ENCODE measurements at places on chromosomes 5 and 9.

DNA sequence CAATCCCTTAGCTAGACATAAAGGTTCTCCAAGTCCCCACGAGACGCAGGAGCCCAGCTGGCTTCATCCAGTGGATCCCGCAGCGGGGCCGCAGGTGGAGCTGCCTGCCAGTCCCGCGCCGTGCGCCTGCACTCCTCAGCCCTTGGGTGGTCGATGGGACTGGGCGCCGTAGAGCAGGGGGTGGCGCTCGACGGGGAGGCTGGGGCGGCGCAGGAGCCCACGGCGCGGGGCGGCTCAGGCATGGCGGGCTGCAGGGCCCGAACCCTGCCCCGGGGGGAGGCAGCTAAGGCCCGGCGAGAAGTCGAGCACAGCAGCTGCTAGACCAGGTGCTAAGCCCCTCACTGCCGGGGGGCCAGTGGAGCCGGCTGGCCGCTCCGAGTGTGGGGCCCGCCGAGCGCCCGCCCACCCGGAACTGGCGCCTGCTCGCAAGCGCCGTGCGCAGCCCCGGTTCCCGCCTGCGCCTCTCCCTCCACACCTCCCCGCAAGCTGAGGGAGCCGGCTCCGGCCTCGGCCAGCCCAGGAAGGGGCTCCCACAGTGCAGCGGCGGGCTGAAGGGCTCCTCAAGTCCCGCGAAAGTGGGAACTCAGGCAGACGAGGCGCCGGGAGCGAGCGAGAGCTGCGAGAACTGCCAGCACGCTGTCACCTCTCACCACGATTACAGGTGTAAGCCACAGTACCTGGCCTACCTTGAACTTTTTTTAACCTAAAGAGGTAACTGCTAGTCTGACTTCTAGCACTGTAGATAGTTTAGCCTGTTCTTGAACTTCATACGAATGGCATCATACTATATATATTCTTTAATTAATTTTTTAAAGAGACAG is 35.5 kb downstream of the PTGS1 start:
- DNase-seq, result no peak

GRCh38 chr5:179852993-179853547 is 5.5 kb downstream of the MRNIP start:
- DNase-seq, result no peak

DNA sequence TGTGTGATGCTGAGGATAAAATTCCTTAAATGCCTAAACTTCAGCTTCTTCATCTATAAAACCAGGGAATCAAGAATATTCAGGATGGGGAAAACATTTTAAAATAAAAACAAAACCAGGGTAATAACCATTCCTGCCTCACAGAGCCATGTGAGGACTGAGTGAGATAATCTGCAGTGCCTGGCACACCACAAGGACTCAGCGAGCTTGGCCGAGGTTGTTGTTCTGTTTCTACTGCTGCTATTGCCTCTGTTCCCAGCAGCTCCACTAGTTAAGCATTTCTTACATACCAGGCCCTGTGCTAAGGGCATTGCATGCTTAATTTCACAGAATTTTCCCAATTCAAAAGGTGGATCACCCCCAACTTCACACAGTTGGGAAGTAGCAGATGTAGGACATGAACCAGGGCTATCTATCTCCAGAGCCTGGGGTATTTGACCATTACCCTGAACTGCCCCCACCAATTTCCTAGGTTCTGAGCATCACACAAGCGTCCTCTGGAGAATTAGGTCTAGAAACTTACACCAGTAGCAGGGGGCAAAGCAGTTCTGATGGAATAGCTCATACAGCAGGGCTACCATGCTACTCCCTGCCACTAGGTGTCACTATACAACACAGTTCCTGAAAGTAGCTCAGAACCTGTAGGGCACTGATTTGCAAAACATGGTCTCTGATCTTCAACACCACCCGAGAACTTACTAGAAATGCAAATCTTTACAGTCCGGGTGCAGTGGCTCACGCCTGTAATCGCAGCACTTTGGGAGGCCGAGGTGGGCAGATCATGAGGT is 74.3 kb downstream of the LRSAM1 start:
- DNase-seq, result no peak

GRCh38 chr5:43609752-43610151 is 6.8 kb downstream of the NNT start:
- DNase-seq, result peak; percentile 38

DNA sequence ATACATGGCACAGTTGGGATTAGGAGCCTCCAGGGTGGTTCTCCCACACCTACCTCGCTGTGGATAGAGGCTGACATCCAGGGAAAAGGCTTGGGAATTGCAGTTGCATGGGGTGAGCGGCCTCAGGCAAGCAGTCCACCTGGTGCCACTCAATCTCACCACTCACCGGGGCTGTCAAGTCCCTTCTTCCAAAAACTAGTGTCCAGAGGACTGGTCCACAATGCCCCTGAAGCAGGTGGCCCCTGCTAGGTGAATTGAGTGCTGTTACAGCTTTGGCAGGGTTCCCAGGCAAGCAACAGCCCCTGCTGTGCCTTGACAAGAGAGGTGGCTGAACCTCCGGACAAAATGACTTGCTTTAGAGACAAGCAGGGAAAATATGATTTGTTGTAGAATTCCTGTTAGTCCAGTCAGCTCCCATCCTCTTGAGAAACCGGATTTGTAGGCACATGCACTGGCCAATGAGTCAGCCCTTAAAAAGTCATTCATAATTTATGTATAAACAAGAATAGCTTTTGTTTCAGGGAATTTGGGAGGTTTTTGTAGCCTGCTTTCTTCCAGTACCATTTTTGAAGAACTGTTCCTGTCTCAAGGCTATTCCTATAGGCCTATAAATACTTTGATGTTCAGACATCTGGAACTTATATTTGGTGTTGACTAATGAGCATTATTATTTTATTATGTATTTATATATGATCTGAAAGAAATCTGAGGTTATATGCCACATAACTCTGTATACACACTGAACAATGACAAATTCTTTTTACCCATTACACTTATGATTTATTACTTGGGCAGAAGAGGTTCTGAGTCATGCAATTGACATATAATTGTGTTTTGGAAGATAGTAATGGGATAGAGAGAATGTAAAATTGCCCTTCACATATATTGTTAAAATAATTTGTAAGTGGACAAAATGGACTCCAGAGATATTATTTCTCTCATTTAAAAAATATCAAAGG is 411.1 kb downstream of the ACTL7B start:
- DNase-seq, result no peak

DNA sequence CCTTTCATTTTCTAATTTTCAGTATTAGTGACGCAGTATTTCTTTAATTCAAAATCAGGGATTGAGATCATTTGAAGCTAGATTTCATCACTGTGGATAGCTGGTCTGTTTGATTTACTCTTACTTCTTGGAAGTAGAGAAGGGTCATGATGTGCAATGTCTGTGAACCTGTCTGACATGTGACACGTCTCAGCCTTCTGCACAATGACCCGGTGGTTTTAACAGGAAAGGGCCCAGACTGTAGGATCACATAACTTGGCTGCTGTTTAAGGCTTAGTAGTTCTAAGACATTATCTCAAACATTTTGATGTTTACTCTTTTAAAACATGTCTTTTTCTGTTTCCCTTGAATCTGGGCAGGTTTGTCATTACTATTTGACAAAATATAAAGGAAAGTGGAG is 823.3 kb upstream of the NUDT12 start:
- DNase-seq, result no peak

- DNase-seq, result no peak
Observed at GRCh38 chr5:130762031-130762430, 403.0 kb downstream of the HINT1 start.

DNA sequence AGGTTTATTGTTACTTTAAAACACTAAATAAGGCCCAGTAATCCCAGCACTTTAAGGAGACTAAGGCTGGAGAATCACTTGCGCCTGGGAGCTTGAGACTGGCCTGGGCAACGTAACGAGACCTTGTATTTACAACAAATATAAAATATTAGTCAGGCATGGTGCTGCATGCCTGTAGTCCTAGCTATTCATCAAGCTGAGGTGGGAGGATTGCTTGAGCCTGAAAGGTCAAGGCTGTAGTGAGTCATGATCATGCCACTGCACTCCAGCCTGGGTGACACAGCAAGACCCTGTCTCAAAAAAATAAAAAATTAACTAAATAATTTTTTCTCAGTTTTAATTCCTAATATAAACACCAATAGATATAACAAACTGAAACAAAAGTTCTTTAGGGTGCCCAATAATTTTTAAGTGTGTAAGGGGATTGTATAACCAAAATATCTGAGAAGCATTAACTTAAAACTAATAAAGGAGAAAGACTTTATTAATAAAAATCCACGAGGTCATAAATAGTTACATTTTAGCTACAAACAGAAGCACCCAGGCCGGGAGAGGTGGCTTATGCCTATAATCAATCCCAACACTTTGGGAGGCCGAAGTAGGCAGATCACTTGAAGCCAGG is 32.7 kb downstream of the FAM13B start:
- no peak for DNase-seq

DNA sequence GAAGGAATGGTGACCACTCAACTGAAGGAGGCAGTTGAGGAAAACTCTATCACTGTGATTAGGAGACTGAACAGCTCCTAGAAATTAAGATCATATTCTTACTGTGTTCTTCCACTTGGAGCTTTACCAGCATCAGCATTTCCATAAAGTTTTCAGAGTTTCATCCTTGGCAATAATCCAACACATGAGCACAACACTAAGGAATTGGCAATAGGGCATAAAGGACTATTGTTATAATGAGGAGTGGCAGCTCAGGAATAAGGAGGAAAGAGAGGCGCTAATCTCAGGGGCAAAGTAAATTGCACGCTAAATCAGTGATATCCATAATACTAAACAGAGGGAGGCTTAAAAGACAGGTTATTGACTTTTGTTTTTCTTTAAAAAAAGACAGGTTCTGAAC is 338.9 kb downstream of the EFNA5 start:
- DNase-seq, result no peak

DNA sequence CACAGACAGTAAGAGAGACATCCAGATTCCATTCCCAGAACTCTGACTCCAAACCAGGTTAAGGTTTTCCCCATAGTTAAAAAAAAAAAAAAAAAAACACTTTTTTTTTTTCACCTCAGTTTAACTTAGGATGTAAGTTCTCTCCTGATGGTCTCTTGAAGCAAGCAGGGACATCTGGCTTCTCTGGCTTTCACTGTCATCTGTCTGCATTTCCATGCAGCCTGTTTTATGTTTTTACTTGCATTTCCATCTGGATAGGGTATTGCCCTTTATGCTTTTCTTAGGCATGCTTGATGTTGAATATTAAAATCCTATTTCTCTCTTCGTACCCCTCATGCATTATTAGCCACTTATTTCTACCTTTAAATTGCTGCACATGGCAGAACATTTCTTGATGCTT is 135.3 kb upstream of the WWC1 start:
- DNase-seq, result no peak

GRCh38 chr5:127910307-127910956 is 173.1 kb upstream of the SLC12A2 start:
- DNase-seq, result no peak

GRCh38 chr5:151075698-151076331 is 5.0 kb downstream of the TNIP1 start:
- DNase-seq, result no peak

- DNase-seq, result no peak
Observed at GRCh38 chr5:35417040-35417439, 186.8 kb upstream of the PRLR start.

DNA sequence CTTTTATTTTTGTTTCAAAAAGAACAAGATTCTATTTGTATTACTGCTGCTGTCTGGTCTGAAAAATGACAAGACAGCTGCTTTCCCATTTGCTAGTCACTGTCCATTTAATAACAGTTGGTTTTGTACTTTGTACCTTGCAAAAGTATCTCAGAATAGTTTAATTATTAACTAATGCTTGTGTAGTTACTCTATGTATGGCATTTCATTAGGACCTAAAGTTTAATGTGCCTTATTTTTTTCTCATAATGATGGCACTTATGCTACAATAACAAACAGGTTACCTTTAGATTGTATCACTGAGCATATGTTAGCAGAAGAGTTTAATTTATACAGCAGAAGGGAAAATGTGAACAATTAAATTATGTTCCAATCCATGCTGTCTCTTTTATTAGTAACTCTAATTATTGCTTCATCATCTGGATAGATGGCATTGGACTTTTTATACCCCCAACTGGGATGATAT is 134.2 kb downstream of the CDH10 start:
- DNase-seq, result no peak

GRCh38 chr5:31355337-31355736 is 161.9 kb downstream of the CDH6 start:
- no peak for DNase-seq

DNA sequence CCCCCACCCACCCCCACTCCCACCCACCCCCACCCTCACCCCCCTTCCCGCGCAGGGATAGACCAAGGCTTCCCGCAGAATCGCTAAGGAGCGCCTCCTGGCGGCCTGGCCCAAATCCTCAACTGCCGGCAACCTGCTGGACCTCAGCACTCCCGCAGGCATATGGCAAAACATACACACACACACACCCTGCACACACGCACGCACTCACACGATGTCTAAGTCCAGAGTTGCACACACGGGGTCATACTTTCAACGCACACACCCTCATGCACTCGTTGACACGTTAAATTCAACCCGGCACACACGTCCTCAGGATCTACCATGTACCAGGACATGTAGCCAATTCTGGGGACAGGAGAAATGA is 1.7 kb downstream of the CPLX2 start:
- peak; percentile 83 for DNase-seq

DNA sequence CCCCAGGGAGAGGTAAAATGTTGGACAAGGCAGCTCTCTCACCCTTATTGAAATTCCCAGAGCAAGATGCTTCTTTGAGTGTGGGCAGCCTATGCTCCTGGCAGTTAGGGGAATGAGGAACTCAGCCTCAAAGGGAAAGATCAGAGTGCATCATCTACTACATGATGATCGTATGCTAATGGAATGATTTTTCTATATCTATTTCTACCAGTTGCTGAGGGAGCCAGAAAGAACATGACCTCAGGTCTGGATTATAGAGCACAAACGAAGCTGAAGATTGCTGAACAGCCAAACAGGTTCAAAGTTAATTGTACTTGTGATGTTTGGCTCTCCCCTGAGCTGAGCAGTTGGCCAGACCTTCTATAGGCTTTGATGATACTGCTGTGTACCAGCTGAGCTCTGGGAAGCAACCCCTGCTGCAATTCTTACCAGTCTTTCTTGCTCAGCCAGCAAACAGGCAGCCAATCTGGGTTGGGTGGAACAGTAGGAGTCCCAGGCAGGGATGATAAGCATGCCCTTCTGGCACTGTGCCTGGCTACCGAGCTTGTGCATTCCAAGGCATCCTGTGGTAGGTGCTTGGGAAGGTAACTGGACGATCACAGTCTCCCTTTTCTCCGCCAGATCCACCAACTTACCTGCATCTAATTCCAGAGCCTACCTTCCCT is 10.3 kb upstream of the FBXL7 start:
- DNase-seq, result no peak
